GOT3 (cell line): ENCODE measurements at places on chromosomes 5 and 9.

DNA sequence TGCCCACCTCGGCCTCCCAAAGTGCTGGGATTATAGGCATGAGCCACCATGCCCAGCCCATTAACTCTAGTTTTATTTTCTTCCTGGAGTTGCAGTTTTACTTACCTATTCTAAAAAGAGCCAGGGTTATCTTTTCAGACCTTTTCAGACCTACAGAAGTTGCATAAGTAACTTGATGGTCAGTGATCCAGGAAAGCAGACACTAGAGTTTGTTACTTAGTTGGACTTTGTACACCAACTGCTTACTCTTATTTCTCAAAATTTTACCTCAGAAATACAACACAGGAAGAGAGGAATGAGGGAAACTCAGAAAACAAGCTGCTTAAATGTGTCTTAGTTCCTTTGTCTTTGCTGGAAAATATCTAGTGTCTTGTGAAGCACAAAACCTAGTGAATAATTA lies 25.4 kb downstream of the RAD23B start:
- DNase-seq = no peak

- DNase-seq = no peak
These were observed 98.1 kb downstream of the DOCK8 start for GRCh38 chr9:312596-313320.

GRCh38 chr5:127056896-127057295 lies 16.4 kb downstream of the C5orf63 start:
- DNase-seq = no peak

DNA sequence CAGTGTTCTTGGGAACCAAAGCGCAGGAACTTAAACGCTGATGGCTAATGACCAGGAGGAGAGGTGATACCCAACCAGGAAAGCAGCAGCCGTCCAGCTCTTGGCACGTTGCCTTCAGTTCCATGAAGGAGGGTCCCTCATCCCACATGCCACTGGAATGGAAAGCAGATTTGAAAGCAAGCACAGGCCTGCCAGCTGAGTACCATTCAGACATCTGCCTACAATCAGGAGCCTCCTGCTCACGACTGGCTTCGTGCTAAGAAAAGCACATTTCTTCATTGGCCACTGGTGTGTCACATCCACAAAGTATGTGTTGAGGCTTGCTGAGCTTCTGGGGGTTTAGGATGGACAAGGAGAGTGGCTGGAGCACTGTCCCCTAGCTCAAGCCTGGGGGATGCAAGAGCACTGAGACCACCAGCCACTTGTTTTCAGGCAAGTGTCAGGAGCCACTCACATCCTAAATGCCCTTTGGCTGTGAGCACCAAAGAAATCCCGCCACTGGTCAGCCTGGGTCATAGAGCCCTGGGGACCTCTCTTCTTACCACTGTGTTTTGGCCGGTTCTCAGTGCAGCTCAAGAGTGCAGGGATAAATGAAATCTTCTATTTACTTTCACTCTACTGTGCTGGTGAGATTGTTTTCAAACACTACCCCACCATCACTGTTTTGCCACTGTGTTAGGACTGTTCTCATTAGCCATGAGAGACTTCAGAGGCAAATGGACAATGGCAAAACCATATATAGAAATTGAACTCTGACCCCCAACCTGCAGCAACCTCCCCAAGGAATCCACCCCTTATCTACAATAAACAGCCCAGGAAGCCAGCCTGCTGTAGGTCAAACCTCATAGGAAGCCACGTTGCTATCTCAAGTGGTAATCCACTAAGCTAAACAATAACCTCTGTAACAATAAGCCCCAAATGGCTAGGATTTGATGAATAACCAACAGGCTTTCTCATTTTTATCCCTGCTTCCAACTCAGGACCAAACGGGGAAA lies 58.3 kb downstream of the MTX3 start:
- no peak for DNase-seq

DNA sequence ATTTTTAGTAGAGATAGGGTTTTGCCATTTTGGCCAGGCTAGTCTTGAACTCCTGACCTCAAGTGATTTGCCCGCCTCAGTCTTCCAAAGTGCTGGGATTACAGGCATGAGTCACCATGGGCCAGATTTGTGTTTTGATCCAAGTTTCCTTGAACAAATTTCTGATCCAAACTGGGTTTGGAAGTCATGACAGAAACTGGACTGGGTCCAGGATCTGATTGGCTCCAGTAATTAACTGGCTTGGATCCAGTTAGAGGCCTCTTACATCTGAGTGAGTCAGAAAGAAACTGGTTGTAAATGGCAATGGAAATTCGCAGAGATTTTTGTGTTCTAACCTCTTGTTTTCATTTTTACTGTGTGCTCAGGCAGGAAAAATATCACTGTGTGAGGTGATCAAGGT lies 141.6 kb downstream of the SLC25A46 start:
- peak; percentile 20 for DNase-seq

- no peak for DNase-seq
These were observed 113.7 kb upstream of the MAP1B start for GRCh38 chr5:71993600-71993999.

GRCh38 chr5:3305432-3305831 lies 290.2 kb upstream of the IRX1 start:
- no peak for DNase-seq

DNA sequence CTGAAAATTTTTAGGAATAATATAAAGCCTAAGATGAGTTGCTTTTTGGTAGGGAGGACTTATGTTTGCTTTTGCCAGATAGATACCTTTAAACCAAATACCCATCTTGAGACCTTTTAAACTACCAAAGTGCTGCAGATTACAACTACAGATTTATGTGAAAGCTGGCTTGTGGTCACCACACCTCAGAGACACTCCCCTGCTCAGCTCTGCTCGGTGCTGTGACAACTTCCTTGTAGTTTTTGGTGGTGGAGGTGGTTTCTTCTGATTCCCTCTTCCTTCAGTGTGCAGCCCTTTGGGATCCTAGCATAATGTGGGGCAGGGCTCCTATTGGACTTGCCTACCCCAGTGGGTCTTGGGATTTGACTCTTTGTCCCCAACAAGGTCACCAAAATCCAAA lies 29.2 kb downstream of the GARNL3 start:
- DNase-seq = no peak

GRCh38 chr5:97891971-97892370 lies 708.9 kb upstream of the RIOK2 start:
- DNase-seq = no peak

- DNase-seq = no peak
These were observed 174.0 kb downstream of the MAN2A1 start for GRCh38 chr5:109863752-109864151.

DNA sequence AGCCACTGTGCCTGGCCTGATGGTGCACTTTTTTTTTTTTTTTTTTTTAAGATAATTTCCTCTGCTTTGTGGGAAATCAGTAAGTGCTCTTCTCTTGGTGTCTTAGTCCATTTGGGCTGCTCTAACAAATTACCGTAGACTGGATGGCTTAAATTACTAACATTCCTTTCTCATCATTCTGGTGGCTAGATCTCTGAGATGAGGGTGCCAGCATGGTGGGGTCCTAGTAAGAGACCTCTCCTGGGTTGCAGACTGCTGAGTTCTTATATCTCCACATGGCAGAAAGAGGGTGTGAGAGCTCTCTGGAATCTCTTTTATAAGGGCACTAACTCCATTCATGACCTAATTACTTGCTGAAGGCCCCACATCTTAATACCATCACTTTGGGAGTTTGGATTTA lies 133.9 kb upstream of the ANKRD55 start:
- DNase-seq = no peak

DNA sequence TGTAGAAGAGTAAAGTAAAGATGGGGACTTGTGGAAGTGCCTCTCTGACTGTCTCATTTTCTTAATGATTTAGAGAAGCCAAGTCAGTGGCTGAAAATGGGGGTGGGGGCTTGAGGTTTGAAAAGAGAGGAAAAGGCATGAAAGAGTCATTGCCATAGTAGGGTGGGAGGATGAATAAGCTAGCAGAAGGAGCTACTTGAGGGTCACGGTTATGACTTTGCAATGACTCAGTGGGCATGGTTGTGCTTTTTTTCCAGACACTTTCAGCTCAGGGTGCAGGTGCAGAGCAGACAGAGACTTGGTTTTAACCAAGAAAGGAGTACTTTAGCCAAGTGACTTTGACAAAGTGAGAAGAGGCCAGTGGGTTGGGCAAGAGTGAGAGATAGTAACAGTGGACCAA lies 117.8 kb downstream of the PTTG1 start:
- DNase-seq = no peak

DNA sequence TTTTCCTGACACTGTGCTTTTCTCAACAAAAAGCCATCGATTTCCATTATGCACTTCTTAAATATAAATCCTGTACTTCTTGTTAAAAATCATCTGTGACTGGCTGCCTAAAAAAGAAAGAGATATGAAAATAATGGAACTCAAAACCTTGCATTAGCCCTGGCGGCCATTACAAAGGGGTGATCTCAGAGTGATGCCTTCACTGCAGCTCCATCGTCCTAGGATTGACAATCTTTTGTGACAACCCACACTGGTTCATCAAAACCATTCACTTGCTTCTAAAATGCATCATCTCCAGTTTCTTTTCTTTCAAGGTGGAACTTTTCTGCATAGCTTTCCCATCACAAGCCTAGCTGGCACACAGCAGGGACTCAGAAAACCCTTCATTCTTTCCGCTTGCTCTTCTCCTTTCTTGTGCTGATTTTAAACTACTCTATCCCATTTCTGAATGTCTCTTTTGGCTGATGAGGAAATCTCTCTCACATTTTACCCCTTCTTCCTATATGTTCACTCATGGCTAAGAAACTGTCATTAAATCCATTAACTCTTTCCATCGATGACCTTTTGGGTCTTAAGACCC lies 351.9 kb downstream of the GLIS3 start:
- no peak for DNase-seq

GRCh38 chr5:78008356-78008967 lies 232.3 kb upstream of the TBCA start:
- no peak for DNase-seq

- no peak for DNase-seq
These were observed 1.3 kb downstream of the TNC start for GRCh38 chr9:115116421-115117284.

DNA sequence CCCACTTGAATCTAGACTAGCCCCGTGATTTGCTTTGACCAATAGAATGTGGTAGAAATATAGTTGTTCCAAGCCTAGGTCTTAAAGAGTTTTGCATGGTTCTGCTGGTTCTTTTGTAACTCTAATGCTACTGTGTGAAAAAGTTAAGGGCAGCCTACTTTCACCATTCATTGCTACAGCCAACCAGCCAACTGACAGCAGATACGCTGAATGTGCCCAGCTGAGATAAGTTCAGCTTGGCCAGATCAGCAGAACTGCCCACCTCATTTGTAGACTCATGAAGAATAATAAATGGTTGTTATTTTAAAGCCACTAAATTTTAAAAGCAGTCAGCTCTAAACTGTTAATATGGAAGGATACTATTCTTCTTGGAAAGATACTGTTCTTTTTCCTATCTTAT lies 23.9 kb downstream of the NR3C1 start:
- DNase-seq = no peak

DNA sequence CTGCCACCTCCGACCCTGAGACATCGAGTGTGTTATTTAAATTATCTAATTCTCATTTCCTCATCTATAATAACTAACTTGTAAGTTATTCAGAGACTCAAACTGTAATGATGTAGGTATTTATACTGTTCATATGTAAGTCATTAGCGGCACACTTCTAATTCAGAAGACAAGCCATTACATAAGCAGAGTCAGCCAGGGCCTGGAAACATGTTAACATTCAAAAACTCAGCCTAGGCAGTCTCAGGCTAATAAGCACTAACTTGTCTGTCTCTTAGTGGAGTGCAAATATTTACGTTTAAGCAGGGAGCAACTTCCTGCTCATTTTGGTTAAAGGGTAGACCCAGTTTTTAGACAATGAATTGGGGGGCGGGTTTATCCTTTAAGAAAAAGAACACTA lies 598.4 kb downstream of the ACTL7B start:
- no peak for DNase-seq

DNA sequence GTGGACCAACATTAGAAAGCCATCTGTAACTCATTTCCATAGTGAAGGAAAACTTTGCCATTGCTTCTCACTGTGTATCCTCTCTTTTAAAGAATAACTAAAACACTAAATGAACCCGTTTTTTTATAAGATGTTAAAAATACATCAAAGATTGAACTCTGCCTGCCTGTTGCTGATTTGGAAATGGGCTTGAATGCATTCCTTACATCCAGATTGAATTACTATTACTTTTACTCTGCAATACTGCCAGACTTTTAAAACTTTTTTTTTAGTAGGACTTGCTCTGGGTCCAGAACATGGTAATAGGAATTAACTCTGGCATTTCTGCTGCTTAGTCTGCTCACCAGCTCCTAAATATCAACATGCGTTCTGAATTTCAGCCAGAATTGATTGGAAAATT lies 176.8 kb upstream of the PAPPA start:
- DNase-seq = no peak

- no peak for DNase-seq
These were observed 20.5 kb downstream of the RGMB start for GRCh38 chr5:98794001-98794400.
